ENCODE measurements at places on chromosomes 13 and 19.

- DNase-seq: no peak
Measured at GRCh38 chr19:35063940-35064818, 22.7 kb downstream of the HPN start.

GRCh38 chr13:67318860-67319259 lies 88.7 kb upstream of the PCDH9 start:
- DNase-seq: no peak

GRCh38 chr19:35991731-35992450 lies 3.1 kb upstream of the SDHAF1 start:
- no peak for DNase-seq

DNA sequence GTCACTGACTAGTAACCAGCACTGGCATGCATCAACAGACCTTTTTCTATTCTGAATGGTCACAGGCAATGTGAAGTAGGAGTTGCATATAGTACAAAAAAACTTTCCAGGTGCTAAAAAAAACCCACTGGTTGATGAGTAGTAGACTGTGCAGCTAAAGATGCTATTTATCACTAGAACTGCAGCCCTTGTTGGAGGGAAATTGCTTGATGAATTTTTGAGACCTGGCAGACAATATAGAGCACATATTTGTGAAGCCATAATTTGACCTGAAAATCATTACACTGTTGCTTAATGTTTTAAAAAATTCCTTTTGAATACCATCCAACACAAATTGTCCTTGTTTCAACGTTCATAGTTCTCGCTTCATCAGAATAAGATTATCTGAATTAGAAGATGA lies 441.0 kb downstream of the KLF12 start:
- DNase-seq: no peak
